ENCODE measurements at places on chromosomes 16 and 17. TPM values are rescaled to one million over a fixed set of nuclear protein-coding genes. Genes with fewer than 3 reads are reported as not detected.

SLC35G6 gene
- not detected for polyA plus RNA-seq

PIK3R6 gene
- polyA plus RNA-seq, result 1.2 TPM

DNA sequence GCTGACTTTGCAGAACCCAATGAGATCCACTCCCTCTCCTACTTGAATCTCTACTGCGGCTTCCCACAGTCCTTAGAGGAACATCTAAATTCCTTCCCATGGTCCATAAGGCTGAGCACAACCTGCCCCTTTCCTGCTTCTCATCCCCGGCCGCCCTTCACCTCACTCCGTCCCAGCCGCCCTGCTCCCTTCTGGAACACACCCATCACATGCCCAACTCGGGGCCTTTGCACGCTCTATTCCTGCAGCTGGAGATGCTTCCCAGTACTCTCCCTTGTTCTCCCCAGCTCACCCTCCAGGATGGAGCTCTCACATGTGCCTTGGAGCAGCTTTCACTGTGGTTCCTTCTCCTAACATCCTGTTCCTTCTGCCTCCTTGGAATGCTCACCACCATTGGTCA lies 23.6 kb downstream of the NKD1 start:
- DNase-seq, result no peak

- no peak for DNase-seq
Observed at GRCh38 chr17:9211133-9211765, 189.9 kb downstream of the NTN1 start.

DNA sequence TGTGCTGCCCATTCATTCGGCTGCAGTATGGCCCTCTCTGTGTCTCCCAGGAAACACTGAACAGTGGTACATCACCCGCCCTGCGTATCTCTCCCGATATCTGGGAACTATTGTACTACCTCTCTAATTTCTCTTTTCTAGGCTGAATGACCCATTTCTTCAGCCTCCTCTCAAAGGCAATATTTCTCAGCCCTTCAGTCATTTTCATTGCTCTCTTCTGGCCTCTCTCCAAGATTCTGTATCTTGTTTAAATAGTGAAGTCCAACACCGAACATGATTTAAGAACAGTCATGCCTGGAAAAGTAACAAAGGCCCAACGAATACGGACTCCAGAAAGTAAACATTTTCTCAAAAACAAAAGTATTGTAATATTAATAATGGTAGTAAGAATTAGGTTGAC lies 220.1 kb downstream of the ZFHX3 start:
- no peak for DNase-seq

All from right renal cortex interstitium (tissue), 3 donors.